Muscle of back (tissue), 13 donors: ENCODE measurements at places on chromosomes 1 and 21. TPM values are rescaled to one million over a fixed set of nuclear protein-coding genes. Genes with fewer than 3 reads are reported as not detected.
A peak's percentile ranks its signal among the peaks of the same experiment; 100 is the strongest.

GRCh38 chr1:88175631-88176226 is 508.3 kb upstream of the PKN2 start:
- no peak for DNase-seq

DNA sequence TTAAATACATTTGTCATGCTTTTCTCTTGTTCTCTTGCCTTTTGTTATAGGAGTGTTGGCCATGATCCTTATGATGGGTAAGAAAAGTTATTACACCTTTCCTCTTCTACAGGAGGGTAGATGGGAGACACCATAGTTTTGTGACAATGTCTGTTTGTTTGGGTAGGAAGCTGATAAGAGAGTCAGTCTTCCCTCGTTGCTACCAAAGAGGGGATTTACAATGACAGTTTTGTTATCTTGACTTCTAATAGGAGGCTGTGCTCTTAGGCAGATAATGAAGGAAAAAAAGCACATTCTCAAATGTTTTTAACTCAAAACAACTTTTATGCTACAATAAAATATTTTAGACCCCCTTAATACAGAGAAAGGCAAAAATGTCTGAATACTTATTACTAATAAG is 48.0 kb upstream of the WLS start:
- no peak for DNase-seq

DNA sequence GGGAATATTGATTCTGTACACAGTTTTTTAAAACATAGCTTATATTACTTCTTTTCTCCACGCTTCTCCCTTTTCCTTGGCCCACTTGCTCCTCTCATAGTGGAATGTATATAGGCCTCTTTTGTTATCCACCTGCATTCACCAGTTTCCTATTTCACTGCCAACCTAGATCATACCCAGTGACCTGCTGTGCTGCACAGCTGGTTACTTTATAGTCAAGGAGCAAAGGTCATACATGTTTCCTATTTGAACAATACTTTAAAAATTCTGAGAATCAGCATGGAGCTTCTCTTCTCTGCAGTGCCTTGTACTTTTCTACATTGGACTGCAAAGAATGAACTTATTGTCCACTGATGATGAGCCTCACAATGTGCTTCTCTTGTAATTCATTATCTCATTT is 4.3 kb upstream of the SLC35D1 start:
- DNase-seq = no peak

GRCh38 chr1:225919906-225920305 is 4.1 kb downstream of the PYCR2 start:
- no peak for DNase-seq

DNA sequence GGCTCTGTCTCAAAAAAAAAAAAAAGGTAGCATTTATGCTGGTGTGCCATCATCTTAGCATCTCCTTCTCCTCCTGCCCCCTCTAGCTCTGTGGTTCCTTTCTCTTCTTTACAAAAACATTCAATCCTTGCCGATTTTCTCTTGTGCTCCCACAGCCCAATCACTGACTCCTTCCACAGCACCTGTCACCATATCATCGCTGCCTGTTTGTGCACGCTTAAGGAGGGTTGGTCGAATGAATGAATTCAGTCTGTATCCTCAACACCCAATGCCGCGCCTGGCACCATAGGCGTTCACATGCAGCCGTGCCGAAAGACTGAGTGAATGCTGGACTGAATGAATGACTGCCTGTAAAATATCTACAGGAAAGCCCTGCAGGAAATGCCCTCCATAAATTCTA is 7.9 kb downstream of the RNU5D-1 start:
- DNase-seq = no peak

Gene S100A14
- polyA plus RNA-seq = 0.29 TPM

DNA sequence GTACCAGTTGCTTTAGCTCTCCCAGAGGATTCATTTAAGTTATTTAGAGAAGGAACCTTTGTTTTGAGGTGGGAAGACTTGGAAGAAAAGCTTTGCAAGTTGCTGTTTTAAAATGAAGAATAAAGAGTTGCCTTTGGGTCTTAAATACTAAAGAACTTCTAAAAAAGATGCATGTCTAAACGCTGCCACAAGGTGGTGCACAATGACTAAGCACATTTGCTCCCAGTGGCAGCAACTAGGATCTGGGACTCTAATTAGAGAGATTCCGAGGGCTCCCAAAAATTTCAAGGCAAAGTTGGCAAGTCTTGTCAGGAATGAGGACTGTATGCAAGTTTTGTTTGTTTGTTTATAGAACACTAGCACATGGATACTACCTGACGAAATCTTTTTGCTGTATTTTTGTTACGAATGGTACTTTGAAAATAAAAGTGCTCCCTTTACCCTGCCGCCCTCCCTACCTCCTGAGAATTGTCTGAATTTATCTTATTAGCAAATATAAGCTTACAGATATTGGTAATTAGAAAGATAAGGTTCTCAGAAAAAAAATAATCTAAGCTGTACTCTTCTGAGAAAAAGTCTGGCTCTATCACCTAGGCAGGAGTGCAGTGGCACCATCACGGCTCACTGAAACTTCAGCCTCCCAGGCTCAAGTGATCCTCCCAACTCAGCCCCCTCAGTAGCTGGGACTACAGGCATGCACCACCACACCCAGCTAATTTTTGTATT is 121.8 kb downstream of the HFM1 start:
- peak; percentile 74 for DNase-seq

DNA sequence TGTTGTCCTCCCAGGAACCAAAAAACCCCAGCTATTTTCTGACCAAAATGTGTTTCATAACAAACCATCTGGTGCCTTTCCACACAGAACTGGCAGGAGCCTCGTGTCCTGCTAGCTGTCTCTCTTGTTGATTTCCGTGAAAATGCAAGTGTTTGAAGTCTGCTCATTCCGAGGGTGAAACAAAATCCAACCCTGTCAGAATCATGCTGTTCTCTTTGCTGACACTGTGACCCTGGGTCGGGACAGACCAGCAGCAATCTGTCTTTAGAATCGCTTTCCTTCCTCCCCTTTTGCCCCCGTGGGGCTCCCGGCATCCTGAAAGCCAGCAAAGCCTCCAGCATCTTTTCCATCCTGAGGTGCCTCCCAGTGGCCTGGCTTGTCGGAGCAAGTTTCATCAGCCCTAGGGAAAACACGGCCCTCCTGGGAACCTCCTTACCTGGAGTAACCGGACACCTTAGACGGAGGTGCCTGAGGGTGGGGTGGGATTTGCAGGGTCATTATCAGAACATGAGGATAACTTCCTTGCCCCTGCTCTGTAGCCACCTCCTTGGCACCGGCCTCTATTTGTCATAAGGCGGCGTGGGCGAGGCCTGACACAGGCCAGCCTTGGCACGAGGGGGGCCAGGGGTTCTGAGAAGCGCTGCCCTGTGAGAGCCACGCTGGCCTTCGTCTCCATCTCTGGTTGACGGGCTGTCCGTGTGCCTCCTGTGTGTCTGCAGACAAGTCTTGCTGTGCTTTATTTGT is 24.9 kb downstream of the LDLRAP1 start:
- DNase-seq = no peak

Gene LRRC3
- 4.3 TPM for polyA plus RNA-seq

DNA sequence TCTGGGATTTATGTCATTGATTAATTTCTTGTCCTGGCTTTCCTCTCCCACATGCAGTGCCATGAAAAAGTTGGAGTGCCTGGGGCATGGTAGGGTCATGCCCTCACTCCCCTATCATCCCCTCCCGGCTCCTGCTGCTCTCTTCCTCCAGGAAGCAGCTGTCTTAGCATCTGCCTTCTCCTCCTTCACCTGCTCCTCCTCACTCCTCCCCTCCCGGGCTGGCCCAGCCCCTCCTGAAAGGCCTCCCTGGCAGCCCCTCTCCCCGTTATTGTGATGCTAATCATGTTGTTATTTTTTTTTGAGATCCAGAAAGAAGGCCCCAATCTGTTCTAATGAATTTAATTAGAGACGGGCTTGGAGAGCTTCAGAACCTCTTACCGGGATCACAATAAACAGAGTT is 36.3 kb upstream of the NFASC start:
- DNase-seq = no peak

GRCh38 chr21:31530897-31531705 is 128.4 kb upstream of the SOD1 start:
- DNase-seq = no peak

GRCh38 chr21:33265664-33266049 is 510 bp upstream of the IL10RB start:
- DNase-seq = peak; percentile 29

DNA sequence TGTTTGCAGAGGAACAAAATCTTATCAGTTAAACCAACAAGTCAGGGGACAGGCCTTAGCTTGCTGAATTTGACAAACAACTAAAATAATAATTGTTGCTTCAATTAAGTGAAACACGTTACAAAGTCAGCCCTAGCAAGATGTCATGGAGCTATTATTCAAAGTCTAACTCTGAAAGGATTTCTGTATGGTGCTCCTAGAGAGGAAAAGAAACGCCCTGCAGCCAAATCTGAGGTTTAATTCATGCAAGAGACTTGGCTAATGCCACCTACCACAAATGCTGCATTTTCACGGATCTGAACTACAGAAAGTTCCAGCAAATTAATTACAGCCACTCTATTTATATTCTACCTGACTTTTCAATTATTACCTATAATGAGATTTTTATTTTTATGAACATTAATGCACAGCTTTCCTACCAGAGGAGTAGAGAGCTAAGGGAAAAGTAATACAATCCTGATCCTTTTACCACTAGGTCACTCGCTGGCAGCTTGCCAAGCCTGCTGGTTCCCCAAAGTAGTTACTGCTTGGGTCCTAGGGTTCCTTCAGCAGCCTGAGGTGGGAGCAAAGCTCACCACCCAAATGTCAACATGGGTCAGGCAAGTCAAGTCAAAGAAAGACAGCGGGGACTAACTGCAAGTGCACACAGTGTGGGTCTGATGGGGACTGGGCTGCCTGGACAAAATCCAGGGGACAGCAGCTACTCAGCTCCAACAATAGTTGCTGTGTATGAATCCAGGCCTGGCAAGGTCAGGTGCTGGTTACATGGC is 8.5 kb downstream of the COLGALT2 start:
- DNase-seq = no peak

- DNase-seq = no peak
Measured at GRCh38 chr1:45913731-45914501, 110.5 kb downstream of the MAST2 start.

DNA sequence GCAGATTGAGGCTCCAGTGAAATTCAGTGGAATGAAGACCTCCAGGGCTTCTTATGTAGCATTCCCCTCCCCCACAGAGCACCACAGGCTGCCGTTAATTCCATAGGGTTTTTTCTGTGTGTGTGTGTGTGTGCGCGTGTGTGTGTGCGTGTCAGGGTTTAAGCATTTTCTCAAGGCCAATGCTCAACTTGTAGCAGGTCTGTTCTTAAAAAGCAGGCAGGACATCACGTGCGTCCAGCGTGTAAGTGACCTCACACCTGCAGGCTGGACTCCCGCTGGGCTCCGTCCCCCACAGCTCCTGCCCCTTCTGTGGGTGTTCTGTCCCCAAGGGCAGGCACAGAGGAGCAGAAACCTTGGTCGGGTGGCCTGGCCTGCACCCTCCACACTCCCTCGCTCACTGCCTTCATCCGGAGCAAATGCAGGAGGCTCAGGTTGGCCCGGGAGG is 5.3 kb downstream of the PRDM16 start:
- no peak for DNase-seq

Gene RNASEL
- 4.4 TPM for polyA plus RNA-seq

- DNase-seq = no peak
Measured at GRCh38 chr1:164596172-164596571, 37.2 kb downstream of the PBX1 start.

DNA sequence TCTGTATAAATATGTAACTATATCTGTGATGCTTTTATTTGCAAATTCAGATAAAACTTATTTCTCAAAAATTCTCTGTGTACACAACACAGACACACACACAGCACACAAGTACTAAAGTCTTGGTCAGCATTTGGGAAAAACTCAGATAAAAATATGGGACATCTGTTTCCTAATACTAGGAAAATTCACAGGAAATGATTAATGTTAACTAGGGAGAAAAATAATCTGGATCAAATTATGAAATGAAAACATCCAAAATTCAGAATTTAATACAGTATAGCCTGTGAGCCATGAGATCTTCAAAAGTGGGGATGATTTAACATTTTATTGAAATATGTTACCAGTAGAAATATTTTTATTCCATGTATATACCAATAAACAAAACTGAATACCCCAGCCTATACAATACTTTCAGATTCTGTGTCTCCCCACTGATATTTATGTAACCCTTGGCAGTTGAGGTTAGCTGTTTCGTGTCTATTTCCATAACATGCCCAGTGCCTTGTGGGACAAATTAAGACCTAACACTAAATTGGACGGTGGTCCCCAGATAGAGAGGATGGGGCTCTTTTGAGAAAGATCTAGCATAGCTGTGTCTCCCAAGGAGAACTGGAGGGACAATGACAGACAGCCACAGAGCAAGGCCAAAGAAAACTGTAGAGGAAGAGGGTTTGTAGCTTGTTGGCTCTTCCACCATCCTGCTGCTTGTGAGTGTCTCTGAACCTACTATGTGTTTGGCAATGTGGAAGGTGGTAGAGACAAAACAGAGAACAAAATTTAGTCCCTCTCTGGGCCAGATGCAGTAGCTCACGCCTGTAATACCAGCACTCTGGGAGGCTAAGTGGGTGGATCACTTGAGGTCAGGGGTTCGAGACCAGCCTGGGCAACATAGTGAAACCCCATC is 47.2 kb downstream of the GNG12 start:
- peak; percentile 58 for DNase-seq

DNA sequence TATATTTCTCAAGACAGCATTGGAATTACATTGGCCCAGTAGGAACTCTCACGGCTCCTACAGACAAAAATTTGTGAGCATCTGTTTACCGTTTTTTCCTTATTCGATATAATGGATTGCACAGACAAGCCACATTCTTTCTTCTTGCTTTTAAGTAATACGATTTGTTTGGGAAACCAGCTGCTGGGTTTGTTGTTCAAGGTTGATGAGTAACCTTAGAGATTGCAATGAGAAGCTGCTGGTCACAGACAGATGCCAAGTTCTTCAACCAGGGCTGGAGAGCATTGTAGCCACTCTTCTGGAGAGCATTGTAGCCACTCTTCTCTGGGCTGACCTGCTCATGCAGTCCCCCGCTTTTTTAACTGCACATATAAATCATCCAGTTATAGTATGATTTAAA is 1.4 kb upstream of the MIA3 start:
- DNase-seq = peak; percentile 76

- DNase-seq = no peak
Measured at GRCh38 chr1:43152866-43153265, 19.2 kb downstream of the EBNA1BP2 start.

DNA sequence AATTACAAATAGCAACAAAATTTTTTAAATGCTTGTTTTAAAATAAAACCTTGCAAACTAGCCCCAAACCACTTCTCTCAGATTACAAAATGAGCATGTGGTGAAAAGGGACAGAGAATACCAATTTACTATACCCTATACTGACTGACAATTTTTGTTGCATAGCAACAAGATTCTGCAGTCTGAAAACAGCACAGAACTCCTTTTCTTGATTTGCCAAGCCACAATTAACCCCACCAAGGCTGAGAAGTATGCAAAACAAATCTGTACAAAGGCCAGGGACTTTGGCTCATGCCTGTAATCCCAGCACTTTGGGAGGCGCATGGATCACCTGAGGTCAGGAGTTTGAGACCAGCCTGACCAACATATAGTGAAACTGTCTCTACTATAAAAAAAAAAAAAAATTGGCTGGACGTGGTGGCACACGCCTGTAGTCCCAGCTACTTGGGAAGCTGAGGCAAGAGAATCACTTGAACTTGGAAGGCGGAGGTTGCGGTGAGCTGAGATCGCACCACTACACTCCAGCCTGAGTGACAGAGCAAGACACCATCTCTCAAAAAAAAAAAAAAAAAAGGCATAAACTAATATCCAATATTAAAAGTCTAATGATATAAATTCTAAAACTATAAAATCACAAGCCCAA is 21.8 kb downstream of the ENAH start:
- no peak for DNase-seq
